ENCODE measurements at places on chromosomes 2 and 18.

DNA sequence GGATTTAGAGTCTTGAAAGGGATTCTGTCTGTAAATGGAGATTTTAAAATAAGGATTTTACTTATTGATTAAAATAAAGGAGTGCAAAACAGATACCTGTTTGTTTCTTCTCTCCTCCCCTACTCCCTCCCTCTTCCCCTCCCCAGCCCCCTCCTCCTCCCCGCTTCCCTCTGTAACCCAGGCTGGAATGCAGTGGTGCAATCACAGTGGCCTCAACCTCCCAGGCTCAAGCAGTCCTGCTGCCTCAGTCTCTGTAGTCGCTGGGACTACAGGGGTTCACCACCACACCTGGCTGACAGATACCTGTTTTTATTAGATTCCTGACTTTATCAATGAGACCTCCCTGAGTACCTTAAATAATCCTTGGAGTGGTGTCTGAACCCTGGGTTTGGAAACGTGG is 57.1 kb downstream of the OXER1 start:
- no peak for DNase-seq

DNA sequence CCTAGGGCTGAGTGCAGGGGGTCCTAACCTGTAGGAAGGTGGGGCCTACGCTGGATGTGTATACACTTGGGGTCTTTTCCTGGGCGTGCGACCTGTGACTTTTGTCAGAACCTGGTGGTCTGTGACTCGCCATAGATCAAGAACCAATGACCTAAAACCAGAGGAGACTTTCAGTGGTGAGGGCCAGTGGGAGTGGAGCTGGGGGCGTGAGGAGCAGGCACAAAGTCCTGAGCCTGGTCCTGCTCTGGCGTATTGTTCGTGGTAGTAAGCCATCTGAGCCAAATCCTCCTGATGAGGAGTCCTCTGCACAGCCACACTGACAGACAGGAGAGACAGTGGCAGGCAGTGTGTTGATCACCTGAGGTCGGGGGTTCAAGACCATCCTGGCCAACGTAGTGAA is 8.9 kb downstream of the INPP4A start:
- no peak for DNase-seq

GRCh38 chr2:131590366-131590765 is 62.7 kb downstream of the CCDC74A start:
- DNase-seq = no peak

GRCh38 chr2:167480232-167480985 is 592.1 kb downstream of the XIRP2 start:
- DNase-seq = no peak

DNA sequence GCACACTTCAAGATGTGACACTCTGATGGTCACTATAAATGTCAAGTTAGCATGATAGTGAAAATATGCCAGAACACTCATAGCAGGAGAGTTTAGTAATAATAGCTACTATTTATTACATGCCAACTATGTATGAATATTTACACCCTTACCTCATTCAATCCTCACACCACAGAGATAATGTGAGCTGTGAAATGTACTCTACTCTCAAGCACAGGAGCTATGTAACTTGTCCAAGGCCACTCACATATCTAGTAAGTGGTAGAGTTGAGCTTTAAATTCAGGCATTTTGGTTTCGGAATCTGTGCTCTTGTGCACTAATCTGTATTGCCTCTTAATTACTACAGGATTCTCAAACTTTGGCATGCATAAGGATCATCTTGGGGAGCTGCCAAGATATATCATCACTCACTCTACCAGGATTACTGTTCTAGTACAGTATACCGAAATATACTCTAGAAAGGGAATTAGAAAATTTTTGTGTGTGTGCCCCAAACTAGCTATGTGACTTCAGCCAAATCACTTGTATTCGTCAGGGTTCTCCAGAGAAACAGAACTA is 154.3 kb downstream of the PLCL1 start:
- no peak for DNase-seq

GRCh38 chr2:29747786-29748470 is 173.5 kb downstream of the ALK start:
- no peak for DNase-seq

DNA sequence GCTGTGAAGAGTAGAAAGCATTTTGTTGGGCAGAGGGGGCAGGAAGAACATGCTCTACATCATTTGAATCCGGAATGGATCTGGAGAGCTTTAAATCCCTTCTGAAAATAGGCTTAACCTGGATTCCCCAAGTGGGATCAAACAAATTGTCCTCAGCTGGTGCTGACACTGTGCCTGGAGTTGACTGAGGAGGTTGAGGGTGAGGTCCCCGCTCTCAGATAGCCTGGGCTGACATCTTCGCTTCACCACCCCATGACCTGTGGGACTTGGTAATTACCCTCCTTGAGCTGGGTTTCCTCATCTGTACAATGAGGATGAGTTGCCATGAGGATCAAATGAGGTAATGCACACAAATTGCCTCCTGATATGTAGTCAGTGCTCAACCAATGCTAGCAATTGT is 117.8 kb upstream of the SMAD2 start:
- DNase-seq = no peak

DNA sequence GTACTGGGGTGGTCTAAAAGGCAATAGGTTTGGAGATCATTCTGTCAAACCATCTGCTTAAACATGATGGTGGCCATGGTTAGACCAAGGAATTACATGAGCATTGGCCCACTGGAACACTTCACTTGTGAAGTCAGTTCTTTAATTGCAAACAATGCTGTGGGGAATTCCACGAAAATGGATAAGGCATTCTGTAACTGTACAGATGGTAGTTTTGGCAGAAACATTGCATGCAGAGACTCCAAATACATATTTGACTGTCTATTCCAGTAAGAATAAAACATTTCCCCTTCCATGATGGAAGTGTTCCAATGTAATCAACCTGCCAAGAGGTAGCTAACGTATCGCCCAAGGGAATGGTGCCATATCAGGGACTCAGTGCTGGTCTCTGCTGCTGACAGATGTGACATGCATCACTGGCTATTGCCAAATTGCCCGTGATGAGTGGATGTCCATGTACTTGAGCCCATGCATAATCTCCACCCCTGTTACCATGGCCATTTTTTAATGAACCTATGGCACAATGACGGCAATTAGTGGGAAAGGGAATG is 417.9 kb downstream of the CDH7 start:
- no peak for DNase-seq

- DNase-seq = no peak
Measured at GRCh38 chr2:233535271-233535670, 31.3 kb downstream of the USP40 start.

- DNase-seq = no peak
Measured at GRCh38 chr18:58218117-58218516, 174.1 kb downstream of the NEDD4L start.

DNA sequence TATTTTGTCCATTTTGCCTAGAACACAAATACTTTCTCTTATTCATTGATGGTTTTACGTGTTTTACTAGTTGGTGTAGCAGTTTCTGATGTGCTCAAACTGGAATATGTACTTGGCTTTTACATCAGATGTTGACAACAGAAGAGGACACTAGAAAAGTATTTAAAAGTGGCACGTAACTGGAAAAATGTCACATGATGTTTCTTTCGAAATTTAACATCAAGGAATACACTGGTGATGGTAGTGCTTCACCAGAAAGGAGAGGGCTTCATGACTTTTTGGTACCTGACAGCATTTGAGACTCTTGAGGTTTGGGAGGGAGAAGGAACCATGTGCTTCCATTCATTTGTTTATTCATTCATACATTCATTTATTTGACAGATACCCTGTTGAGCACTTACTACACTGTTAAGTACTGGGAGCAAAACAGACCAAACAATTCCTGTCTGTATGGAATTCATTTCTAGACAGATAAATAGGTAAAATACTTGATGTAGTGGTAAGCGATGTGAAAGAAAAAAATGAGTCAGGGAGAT is 1.5 kb downstream of the GIGYF2 start:
- no peak for DNase-seq

Data from CD4-positive, alpha-beta T cell treated with Interferon alpha-2 for 1 hour (primary cell).